ENCODE measurements at places on chromosomes 6 and 20.

- no peak for DNase-seq
Observed at GRCh38 chr6:20746024-20746423, 211.8 kb downstream of the CDKAL1 start.

DNA sequence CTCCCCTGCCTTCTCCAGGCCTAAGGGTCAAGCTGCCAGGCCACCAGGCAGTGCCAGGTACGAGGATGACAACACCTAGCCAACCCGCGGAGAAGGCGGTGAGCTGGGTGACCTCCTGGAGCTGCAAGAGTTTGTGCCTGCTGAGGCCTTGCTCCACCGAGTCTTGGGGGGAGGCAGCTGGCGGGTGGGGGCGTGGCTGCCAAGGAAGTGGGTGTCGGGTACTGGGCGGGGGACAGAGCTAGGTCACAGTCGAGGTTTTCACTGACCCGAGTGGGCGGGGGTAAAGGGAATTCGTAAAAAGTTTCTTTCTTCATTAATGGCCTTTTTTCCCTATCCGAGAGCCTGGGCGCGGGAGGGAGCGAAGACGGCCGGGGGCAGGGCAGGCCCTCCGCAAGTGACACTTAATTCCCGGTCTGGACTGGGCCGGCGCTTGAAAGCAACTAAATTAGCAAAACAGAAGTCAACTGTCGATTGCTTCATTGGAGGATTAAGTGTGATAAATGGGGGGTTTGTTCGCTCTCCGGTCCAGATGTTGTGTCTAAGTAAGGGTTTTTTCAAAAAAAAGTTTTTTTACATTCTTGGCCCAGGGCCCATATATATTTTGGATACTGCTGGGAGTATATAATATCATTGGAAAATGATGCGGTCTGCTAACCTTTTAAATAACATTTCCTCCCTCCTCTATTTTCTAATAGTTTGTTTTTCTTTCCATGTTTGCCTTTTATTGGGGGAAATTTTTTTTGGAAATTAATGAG, 43.1 kb upstream of the FOXP4 start:
- DNase-seq = no peak

- no peak for DNase-seq
Observed at GRCh38 chr20:62133864-62134263, 9.3 kb downstream of the PSMA7 start.

DNA sequence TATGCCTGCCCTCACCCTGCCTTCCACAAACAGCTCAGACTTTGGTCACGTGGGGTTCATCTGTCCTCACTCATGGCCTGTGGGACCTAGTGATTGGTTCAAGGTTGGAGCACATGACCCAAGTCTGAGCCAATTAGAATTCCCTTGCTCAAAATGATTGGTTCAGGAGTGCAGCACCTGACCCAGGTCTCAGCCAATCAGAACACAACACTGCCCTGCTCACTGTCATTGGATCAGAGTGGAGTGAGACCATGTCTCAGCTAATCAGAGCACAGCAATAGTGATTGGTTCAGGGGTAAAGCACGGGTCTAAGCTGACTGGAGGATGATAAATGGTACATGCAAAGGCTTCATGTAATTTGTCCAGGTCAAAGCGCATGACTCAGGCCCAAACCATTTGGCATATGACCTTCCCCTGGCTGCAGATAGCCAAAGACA, 102.2 kb downstream of the PREX1 start:
- no peak for DNase-seq

GRCh38 chr6:43713643-43714310, 26.2 kb upstream of the MRPS18A start:
- no peak for DNase-seq

Measured in NCI-H446 (cell line).